ENCODE measurements at places on chromosomes 5 and 9. TPM values are rescaled to one million over a fixed set of nuclear protein-coding genes. Genes with fewer than 3 reads are reported as not detected.

Gene PCA3
- not detected for total RNA-seq

Gene C9
- 0.57 TPM for total RNA-seq

Gene SLC36A3
- not detected for total RNA-seq

DNA sequence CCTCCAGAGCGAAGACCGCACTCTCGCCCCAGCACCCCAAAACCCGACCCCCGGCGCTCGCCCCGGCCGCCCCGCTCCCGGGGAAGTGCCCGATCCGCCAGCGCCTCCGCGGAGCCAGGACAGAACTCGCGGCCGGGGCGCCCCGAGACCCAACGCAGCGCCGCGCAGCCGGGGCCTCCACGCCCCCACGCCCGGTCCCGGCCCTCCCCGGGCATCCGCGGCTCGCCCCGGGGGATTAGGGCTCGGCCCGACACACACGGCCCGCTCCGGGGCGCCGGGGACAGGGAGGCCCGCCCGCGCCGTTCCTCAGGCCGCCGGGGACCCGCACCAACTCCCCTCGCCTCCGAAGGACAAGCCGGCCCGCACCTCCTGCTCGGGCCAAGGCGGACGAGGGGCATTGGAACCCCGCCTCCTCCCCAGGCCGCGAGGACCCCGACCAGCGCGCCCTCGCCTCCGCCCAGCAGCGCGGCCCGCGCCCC, 544 bp downstream of the FNBP1 start:
- H3K27me3 ChIP-seq, result no peaks in the 10 kb centered on the region
- no peaks in the 10 kb centered on the region for H3K36me3 ChIP-seq
- H3K27ac ChIP-seq, result peak overlapping the region; percentile 84
- H3K4me1 ChIP-seq, result peaks cover 6% of the 10 kb centered on the region

GRCh38 chr5:176401281-176402205, 13.0 kb downstream of the HIGD2A start:
- no peaks in the 10 kb centered on the region for H3K36me3 ChIP-seq
- DNase-seq, result peak; percentile 17
- H3K4me3 ChIP-seq, result no peak overlapping the region
- H3K27me3 ChIP-seq, result no peaks in the 10 kb centered on the region
- peak overlapping the region; percentile 97 for H3K27ac ChIP-seq
- peaks cover 24% of the 10 kb centered on the region for H3K4me1 ChIP-seq

DNA sequence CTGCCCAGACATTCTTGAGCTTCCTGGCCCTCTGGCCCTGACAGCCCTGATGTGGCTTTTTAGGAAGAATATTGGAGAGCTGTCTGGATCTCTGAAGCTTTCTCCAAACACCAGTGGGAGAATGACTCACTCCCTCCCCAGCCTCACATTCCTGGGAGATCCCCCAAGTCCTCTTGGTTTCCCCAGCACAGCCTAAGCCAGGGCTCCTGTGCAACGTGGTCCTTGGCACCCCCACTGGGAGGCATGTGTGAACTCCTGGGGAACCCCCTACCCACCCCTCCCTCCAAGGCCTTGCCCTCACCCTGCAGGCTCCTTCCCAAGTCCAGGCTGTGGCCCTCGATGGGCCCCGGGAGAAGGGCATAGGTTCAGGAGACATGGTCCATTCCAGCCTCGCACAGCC, 12.7 kb downstream of the GLIPR2 start:
- no peak overlapping the region for H3K4me3 ChIP-seq
- peak overlapping the region; percentile 77 for H3K27ac ChIP-seq
- H3K36me3 ChIP-seq, result no peaks in the 10 kb centered on the region
- DNase-seq, result no peak

DNA sequence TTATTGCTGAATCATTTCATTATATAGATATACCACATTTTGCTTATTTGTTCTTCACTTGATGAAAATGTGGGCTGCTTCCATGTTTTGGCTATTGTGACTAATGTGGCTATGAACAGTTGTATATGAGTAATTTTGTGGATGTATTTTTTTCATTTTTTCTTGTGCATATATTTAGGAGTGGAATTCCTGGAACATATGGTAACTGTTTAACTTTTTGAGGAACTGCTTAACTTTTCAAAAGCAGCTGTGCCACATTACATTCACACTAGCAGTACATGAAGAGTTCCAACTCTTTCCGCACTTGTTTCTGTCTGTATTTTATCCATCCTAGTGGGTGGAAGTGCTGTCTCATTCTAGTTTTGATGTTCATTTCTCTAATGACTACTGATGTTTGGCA, 67.8 kb downstream of the JAK2 start:
- H3K4me3 ChIP-seq, result no peak overlapping the region
- H3K27me3 ChIP-seq, result no peaks in the 10 kb centered on the region
- H3K27ac ChIP-seq, result no peak overlapping the region
- DNase-seq, result no peak
- H3K36me3 ChIP-seq, result no peaks in the 10 kb centered on the region

Data from colonic mucosa (tissue), 4 donors.